ENCODE measurements at places on chromosomes 6 and 20.

DNA sequence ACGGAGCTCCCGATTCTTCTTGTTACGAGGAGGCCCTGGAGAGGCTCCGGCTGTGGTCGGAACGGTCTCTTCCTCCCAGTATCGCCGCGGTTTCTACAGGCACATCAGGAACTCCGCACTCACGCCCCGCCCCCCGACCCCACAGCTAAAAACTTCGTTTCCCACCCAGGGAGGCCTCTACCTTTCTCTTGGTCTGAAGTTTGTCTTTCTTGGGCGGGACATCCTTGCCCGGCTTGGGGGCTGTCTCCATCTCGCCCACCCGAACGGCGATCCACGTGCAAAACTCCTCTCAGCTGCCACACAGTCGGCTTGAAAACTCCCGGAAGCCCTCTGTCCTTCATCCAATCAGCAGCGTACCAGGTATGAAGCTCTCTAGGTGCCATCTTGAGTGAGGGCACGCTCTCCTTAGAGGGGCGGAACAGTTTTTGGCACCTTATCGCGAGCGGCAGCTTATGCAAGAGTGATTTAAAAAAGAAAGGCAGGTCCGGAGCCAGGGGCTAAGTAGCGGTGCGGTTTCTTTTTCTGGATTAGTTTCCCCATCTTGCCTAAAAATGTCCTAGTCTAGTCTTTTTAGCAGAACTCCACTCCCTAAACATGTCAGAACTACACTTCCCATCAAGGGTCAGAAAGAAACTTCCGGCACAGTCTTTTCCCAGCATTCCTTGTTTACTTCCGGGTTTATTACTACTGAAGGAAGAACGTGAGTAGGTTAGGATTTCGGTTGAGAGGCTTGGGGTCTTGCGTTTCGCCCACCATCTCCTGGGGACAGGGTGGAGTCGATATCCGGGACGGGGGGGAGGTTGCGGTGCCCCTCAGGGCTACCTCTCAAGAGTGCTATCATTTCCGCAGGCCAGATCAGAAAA lies at the start of the genes PFDN6 and WDR46:
TSS of gene PFDN6 (plus strand) at position 681 of the 863 bp plus-strand sequence. CDS start 256 bp downstream, outside the sequence.
TSS of gene WDR46 (minus strand) at position 319 of the 863 bp plus-strand sequence. CDS start at position 250, 69 bp downstream.
- DNase-seq, result peak; percentile 95
- H3K27me3 ChIP-seq, result no peaks in the 10 kb centered on the region
- peaks cover 25% of the 10 kb centered on the region for H3K36me3 ChIP-seq
- H3K4me3 ChIP-seq, result peak within 1 kb of the TSS; percentile 98
- peaks cover 13% of the 10 kb centered on the region for H3K4me1 ChIP-seq

- peaks cover 7% of the 10 kb centered on the region for H3K36me3 ChIP-seq
- H3K27me3 ChIP-seq, result no peaks in the 10 kb centered on the region
- no peak for DNase-seq
- H3K4me3 ChIP-seq, result no peak overlapping the region
These were observed 24.7 kb downstream of the MRPL14 start for GRCh38 chr6:44102527-44102926.

- no peaks in the 10 kb centered on the region for H3K36me3 ChIP-seq
- H3K4me1 ChIP-seq, result no peaks in the 10 kb centered on the region
- H3K27me3 ChIP-seq, result no peaks in the 10 kb centered on the region
- DNase-seq, result peak; percentile 64
- H3K4me3 ChIP-seq, result no peak overlapping the region
These were observed 47.7 kb downstream of the AKAP7 start for GRCh38 chr6:131182991-131183425.

GRCh38 chr20:44736170-44737021 lies 9.3 kb upstream of the KCNK15 start:
- H3K36me3 ChIP-seq, result no peaks in the 10 kb centered on the region
- H3K27ac ChIP-seq, result peak overlapping the region; percentile 5
- DNase-seq, result peak; percentile 88

GRCh38 chr6:1679688-1680068 lies 70.0 kb downstream of the FOXC1 start:
- H3K36me3 ChIP-seq, result no peaks in the 10 kb centered on the region
- no peaks in the 10 kb centered on the region for H3K27me3 ChIP-seq
- H3K4me3 ChIP-seq, result no peak overlapping the region
- DNase-seq, result no peak

DNA sequence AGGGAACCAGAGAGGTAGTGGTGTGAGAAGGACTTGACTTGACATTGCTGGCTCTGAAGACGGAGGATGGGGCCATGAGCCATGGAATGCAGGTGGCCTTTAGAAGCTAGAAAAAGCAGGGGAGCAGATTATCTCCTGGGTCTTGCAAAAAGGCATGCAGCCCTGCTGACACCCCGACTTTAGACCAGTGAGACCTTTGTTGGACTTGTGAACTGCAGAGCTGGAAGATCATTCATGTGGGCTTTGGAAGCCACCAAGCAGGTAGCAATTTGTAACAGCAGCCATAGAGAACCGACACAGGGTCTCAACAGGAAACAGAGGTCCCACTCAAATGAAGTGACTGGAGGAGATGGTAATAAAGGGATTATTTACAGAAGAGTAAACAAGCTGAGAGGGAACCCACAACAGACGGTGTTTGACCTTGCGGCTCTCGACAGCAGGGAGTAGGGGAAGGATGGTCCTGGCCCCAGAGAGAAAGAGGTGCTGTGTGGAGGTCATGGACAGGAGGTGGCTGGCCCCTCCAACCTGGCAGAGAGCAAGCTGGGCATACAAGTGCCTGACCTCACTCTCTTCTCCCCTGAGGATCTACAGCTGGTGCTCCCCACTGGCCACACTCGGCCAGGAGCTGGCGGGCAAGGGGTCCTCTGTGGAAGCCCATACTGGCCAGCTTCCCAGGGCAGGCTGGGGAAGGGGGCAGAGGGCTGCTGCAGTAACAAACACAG lies 43.9 kb downstream of the SLC22A23 start:
- H3K27me3 ChIP-seq, result no peaks in the 10 kb centered on the region
- H3K4me1 ChIP-seq, result no peaks in the 10 kb centered on the region
- H3K36me3 ChIP-seq, result no peaks in the 10 kb centered on the region
- H3K4me3 ChIP-seq, result no peak overlapping the region
- DNase-seq, result no peak
- H3K27ac ChIP-seq, result no peak overlapping the region

DNA sequence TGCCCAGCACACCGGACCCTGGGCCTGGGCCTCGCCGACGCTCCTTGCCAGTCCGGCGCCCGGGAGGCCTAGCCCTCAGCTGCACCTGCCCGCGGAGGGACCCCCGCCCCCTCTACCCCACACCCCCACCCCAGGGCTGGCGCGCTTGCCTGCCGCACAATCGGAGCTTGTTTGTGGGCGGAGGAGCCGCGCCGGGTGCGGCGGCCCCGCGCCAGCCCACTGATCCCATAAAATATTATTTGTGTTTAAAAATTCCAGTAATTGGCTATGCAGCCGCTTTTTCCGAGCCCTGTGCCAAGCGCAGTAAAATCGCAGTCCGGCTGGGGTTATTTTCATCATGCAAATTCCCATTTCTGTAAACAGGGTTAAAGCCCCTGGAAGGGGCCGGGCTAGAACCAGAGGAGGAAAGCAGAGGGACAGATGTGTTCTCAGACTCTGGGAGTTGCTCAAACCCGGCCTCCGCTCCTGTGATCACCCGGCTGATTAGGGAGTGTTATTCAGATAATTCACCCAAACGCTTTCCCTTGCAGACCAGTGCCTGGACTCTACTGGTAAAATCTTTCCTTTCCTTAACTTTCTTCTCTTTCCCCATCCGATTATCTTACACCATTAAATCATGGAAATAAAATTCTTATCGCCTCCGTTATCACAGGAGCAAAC lies 93.1 kb downstream of the NCR2 start:
- peaks cover 23% of the 10 kb centered on the region for H3K27me3 ChIP-seq
- H3K4me3 ChIP-seq, result peak overlapping the region; percentile 53
- DNase-seq, result peak; percentile 42
- no peaks in the 10 kb centered on the region for H3K36me3 ChIP-seq

DNA sequence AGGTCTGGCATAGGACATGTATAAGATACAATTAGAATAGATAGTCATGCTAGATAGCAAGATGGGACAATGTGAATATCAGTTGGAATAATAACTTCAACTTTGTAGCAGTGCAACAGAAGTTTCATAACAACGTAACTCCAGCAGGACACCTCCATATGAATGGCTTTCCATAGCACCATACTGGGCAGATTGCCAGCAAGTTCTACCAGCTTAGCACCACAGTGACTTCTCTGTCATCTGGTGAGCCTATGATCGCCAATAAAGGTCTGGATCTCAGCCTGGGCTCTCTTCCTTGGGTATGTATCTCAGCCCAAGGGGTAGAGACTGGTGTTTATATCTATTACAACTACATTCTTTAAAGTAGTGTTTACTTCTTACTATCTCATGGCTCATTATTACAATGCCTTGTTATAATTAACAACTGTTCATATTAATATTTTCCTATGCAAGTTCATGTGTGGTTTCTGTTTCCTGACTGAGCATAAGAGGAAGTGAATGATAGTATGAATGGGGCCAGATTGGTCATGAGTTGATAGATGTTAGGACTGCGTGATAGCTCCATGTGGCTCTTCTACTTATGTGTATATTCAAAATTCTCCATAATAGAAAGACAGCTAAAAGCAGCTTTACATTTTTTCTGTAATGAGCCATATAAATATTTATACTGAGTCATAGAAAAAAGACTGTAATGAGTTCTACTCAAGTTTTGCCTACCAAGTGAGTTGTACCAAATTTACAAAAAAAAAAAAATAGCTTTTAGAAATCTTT lies 22.9 kb downstream of the HTR1B start:
- no peak overlapping the region for H3K4me3 ChIP-seq
- no peak for DNase-seq
- H3K36me3 ChIP-seq, result no peaks in the 10 kb centered on the region
- H3K27ac ChIP-seq, result no peak overlapping the region
- H3K4me1 ChIP-seq, result no peaks in the 10 kb centered on the region
